ENCODE measurements at places on chromosomes 3 and 15.
A peak's percentile ranks its signal among the peaks of the same experiment; 100 is the strongest.

DNA sequence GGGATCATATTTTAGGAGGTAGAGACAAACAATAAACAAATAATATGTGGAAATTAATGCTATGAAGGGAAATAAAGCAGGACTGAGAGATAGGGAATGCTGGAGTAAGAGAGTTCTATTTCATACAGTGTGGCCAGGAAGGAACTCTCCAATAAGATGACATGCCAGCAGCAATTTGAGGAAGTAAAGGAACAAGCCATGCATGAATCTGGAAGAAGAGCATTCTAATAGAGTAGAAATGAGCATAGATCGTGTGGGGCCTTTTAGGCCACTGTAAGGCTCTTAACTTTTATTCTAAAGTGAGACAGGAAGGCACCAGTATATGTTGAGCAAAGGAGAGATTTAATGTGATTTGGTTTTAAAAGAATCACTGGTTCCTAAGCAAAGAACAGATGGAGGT, 126.3 kb downstream of the DMXL2 start:
- DNase-seq = no peak

GRCh38 chr15:28208583-28208982, 109.5 kb upstream of the OCA2 start:
- DNase-seq = no peak

DNA sequence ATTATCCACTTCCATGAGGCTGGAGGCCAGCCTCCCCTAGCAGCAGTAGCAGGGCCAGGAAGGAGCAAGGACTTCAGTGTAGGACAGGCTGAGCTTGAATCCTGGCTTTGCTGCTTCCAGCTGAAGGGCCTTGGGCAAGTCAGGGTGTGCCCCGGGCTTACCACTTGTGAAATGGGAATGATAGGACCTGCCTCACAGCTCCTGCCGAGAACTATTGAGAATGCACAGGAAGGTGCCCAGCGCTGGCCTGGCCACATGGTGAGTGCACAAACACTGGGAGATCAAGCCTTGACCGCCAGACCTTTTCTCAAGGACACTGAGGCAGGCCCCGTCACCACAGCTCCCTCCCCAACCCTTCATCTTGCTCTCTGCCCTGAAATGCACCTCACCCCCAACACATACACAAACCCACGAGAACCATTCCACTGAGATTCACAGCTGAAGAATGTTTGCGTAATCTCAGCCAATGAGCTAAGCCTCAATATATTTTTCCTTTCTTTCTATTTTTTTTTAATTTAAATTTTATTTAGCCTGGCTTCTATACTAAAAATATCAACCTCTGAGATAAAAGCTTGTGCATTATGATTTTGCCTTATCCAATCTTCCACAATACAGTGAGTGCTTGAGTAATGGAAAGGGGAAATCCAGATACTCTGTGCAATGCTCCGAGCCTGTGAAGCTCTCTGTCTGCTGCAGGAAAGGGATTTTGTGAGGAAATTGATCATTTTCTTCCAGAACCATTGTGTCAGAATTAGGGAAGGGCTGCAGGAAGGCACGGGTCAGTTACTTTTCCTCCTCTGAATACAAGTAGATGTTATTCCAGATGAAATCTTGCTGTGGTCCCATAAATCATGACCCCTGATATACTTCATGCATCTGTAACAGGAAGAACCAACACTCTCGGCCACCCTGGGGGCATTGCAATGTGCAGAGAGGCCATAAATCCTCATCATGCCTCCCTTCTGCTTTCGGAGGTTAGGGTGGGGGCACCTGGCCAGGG, 193.9 kb downstream of the TLE3 start:
- DNase-seq = peak; percentile 39

DNA sequence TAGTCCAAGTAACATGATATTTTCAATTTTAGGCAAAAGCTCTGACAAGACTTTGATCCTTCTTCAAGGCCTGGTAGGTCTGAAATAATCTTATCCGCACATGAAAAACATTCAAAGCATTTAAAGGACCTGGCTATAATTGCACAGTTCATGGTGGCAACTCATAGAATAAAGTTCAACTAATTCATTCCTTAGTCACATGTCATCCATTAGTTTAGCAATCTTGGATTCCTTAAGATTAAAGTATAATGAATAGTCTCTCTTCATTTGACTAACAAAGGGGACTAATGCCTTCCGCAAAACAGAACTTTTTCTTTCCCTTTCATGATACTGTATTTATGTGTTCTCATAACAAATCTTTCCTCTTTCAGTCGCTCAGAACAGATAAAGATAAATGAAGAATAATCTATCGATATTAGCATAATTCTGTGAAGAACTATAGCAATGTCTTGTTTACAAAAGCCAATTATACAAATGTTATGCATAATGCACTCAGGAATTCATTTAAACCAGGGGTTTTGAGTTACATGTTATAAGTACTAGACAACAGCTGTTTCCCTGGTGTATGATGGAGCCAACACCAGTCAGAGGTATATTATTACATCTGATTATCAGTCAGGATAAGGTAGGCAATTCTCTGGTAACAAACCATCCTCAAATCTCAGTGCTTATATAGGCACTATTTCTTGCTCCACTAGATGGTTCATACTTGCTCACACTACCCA, 172.5 kb downstream of the POTEB3 start:
- no peak for DNase-seq

GRCh38 chr3:117656391-117656790, 946.8 kb downstream of the TUSC7 start:
- no peak for DNase-seq

DNA sequence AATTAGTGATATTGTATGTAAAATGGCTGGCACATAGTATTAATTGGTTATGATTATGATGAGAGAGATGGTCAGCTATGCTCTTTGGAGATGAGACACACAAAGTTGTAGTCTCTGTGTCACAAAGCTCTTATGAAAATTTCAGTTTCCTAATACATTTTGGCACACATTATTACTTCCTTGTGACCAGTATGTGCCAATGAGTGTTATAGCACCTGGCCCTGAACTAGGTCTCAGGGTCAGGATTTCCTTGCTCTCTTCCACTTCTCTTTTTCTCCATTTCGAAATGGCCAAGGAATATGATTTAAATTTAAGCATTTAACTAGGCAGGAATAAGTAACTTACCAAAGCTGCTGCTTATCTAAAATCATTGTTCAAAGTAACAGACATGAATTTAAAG, 28.0 kb downstream of the TIPARP start:
- DNase-seq = no peak

GRCh38 chr15:63112871-63113270, 8.8 kb upstream of the LACTB start:
- no peak for DNase-seq

DNA sequence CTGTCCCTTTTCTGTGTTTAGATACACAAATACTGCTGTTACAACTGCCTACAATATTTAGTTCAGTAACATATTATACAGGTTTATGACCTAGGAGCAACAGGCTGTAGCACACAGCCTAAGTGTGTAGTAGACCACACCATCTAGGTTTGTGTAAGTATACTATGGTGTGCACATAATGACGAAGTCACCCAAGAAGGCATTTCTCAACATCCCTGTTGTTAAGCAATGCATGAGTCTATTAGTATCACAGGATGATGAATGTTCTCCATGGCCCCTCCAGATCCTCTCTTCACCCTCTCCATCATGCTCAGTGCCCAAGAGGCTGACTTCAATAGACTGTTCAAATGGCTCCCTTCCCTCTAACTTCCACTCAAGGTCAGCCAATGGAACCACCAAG, 14.6 kb upstream of the SEC62 start:
- DNase-seq = no peak

DNA sequence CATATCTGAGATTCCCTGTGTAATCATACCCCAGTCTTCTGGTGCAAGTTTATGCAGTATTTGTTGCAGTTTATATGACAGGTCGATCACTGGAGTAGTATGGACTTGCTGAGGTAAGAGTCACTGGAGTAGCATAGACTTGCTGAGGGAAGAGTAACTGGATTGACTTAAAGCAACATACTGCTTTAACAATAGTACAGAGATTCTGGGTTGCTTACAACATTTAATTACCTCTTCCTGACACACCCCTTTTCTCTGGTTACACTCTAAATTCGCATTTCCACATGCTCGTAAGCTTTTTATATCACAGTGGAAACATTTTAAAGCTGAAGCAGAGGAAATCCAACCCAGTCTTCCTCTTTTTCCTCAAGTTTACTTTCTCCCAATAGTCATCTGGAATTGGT, 11.8 kb downstream of the AAGAB start:
- DNase-seq = no peak

- no peak for DNase-seq
Observed at GRCh38 chr15:52153900-52154895, 37.0 kb downstream of the GNB5 start.

DNA sequence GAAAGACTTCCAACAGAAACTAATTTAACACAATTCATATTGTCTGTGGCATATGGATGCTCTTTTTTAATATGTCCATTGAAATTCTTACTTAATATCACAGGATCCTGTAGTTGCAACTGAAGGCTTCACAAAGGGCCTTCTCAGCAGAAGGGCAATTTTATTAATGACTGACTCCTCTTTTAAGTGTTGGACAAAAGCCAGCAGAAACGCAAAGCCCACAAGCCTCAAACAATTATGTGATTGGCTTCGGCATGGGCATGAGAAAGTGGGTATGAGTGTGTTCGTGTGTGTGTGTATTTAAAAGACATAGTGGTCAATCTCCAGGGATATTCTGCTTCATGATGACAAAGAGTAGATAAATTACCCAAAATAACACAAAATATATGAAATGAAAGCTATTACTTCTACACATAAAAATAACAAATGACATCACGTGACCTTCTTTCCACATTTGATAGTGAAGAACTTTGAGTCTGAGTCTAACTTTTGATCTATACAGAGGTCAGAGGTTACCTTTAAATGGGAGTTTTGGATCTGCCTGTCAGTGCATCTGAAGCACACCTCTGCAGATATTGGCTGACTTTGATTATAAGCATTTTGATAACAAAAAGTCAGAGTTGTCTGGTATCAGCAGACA, 496.9 kb downstream of the CADM2 start:
- DNase-seq = no peak

DNA sequence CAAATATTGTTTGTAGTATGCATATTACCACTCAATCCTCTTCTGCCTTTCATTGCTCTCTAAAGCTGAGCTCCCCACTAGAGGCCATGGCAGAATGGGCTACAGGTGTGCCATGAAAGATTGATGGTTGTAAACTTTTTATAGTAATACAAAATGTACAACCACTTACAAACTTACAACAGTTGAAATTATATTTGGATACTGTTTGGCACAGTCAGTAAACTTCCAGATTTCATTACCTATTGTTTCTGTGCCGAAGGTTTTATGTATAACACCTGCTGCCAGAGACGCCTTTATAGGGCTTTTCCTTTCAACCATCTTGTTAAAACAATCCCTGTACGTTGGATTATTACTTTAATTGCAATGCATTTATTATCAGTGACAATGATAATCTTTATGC, 7.0 kb downstream of the ROPN1 start:
- no peak for DNase-seq

- DNase-seq = no peak
Observed at GRCh38 chr15:39052323-39052705, 487.7 kb upstream of the RASGRP1 start.

DNA sequence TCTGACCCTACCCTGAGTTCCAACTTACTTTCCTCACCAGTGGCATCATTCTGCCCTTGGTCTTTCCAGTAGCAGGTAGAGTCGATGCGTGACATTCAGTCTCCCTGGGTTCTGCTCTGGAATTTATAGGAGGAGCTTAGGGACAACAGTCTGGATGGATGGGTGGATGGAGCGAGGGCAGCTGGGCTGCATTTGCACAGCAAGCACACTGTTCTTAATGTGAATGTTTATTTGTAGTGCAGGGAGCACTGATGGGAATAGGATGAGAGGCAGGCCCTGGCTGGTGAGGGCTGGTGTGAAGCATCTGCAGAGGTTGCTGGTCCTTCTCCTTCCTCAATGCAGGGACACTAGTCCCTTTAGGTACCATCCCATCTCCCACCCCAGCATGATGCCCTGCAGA, 176.2 kb downstream of the EPHB1 start:
- DNase-seq = no peak

- no peak for DNase-seq
Observed at GRCh38 chr3:168531116-168531515, 435.4 kb upstream of the GOLIM4 start.

DNA sequence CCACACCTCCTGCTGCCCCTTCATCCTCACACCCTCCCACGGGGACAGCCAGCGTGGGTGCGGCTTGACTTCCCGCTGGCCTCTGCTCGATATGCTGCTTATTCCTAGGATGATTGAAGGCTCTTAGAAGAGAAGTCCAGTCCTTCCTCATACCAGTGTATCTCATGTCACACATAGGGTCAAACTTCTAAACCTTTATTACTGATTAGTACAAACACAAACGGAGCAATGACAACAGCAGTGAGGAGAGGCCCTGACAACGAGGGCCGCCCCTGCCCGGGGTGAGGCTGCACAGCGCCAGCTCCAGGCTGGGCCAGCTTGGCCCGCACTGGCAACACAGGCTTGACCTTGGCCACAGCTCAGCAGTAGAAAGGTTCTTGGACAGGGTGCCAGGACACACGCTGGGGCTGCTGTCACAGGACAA, 3.7 kb downstream of the CIB1 start:
- DNase-seq = no peak
